ENCODE measurements at places on chromosomes 2 and 18.
A peak's percentile ranks its signal among the peaks of the same experiment; 100 is the strongest.

- no peak for DNase-seq
Observed at GRCh38 chr2:163269374-163270021, 430.9 kb upstream of the KCNH7 start.

DNA sequence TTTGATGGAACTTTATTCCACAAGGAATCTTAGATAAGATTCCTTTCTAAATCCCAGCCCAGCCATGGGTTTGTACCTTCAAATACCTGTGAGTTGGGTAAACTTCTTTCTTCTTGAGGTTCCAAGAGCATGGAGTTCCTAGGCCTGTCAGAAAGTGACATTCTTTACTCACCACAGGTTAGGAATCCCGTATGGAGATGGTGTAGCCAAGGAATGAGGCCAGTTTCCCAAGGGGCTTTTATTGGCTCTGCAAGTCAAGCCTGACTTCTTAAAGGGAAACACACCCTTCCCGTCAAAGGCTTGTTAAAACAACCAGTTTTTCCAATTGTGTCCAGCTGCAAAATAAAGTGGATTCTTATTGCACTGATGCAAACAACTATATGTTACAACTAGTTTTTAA is 45.8 kb downstream of the STK17B start:
- no peak for DNase-seq

- DNase-seq, result no peak
Observed at GRCh38 chr2:134021830-134022524, 231.9 kb upstream of the MGAT5 start.

DNA sequence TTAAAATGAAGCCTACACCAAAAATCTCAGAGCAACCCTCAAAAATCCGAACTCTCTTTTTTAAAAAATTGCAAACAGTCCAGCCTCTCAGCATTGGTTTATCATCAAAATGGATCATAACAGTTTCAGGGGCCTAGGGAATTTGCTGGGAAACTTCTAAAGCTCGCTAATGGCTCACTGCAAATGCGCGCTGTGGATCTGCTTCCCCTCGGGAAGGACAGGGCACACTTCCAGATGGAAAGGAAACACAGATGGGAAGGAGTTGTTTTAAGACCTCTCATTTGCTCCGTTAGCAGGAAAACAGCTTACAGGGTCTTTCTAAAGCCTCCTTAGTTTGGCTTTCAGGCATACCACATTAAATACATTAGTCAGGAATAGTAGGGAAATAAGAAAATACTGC is 27.2 kb downstream of the FECH start:
- DNase-seq, result no peak

- DNase-seq, result no peak
Observed at GRCh38 chr2:45728458-45728942, 77.0 kb downstream of the PRKCE start.

DNA sequence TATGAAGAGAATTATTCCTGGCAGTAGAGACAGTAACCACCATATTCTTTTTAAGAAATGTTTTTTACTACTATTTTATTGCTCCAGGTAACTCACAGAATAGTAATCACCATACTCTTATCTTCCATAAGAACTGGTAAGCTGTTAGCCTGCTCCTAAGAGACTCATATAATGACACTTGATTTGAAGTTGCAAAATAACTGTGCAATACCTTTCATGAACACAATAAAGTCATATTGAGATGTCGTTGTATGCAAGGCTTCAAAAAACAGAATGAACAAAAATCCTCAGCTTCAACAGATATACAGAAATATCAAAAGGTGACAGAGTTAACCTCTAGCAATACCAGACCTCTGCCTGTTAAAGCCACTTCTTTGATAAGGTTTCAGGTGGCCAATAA is 360.1 kb downstream of the NBAS start:
- no peak for DNase-seq

DNA sequence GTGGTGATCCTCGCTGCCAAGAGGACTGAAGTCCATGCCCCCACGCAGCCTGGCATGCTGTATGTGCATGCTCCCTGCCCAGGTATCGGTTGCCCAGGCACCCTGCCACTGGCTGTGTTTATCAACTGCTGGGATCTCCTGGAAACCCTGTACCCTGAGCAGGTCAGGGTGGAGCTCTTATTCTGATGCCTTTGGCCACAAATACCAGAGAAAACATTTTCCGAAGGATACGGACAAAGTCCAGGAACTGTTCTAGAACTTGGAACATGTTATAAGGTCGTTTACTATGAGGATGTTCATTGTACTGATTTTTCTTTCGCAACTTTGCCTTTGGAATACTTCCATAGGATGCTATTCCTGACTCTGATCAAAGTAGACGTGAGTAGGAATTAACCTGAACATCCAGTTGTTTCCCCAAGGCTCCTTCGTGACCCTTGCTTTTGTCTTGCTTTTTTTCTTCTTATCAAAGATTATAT is 55.2 kb downstream of the TMEM17 start:
- DNase-seq, result no peak

- no peak for DNase-seq
Observed at GRCh38 chr2:31304816-31305215, 70.9 kb downstream of the EHD3 start.

DNA sequence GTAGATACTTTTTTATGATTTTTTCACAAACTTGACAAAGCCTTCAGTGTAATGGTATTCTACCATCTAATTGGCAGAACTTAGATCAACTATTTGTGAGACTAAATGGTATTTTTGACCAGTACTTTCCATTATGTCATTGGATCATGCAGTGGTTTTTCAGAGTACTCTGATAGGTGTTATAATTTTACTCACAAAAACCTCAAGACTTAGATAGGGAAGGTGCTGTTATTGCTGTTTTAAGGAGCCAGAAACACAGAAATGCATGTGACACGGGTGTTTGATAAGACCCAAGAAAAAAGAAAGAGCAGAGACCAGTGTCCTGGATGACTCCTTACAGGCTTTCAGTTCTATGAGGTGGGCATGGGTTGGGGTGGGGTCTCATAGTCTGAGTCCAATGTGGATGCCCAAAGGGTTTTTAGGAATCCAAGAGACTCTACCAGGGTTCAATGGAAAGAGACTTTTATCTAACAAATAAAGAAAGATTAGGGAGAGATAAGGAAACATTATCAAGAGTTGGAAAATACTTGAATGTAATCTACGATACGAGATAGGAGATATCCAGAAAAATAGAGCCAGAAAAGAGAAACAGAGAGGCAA is 31.3 kb downstream of the SP140 start:
- no peak for DNase-seq

GRCh38 chr2:215711471-215712034 is 275.7 kb upstream of the FN1 start:
- DNase-seq, result no peak

- no peak for DNase-seq
Observed at GRCh38 chr2:212364112-212364985, 174.3 kb downstream of the ERBB4 start.

GRCh38 chr2:234393354-234393753 is 103.5 kb downstream of the ARL4C start:
- DNase-seq, result no peak

- DNase-seq, result no peak
Observed at GRCh38 chr18:10370716-10371115, 83.7 kb upstream of the APCDD1 start.

- peak; percentile 87 for DNase-seq
Observed at GRCh38 chr18:58429442-58429841, 199.4 kb downstream of the ALPK2 start.

- no peak for DNase-seq
Observed at GRCh38 chr2:43701111-43701510, 24.9 kb upstream of the C1GALT1C1L start.

GRCh38 chr2:36367486-36367885 is 11.9 kb downstream of the CRIM1 start:
- no peak for DNase-seq

- peak; percentile 79 for DNase-seq
Observed at GRCh38 chr18:55515214-55515613, 72.8 kb downstream of the TCF4 start.

GRCh38 chr2:39144416-39144815 is 23.6 kb upstream of the SOS1 start:
- no peak for DNase-seq

DNA sequence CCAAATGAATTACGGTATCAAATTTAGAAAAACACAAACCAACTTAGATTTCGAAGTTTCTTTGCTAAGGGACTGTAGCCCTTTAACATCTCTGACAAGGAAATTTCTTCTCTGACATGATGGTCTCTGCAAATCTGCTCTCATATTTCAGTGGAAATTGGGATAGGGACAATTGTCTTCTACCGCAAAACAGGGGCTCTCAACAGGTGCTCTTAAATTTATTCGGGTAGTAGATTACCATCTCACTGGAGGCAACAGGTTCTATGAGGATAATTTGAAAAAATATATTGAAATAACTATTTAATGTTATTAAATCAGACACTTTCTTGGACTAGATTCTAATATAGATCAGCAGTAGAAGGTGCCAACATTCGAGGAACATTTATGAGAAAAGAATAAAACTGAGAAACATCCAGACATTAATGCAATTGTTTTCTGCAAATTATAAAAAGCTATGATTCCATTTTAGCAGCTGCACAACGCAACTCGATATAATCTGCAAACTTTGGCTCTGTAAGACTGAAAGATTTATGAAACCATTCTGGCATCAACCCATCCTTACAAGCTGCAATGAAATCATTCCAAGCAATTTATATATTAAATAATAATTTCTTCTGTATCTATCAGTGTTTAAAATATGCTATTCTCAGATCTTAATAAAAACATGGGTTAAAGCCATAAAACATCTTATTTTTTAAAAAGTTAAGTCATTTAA is 10.0 kb upstream of the BCL2 start:
- DNase-seq, result peak; percentile 33

- no peak for DNase-seq
Observed at GRCh38 chr2:141522702-141523101, 608.1 kb downstream of the LRP1B start.

DNA sequence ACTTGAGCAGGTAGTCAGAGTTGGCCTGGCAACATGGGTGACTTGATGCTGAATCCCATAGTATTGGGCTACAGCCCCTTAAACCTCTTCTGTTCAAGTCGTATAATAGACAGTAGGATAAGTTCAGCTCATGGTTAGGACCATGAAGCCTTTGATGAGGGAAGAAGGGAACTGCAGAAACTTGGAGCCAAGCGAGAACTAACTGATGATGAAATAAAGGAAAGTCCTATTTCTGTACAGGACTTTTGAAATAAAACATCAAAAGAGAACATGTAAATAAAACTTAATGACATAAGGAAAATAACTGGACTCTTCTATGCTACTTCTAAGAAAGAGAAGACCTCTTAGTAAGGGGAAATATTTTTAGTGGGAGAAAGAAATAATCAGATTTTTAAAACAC is 51.2 kb upstream of the UGP2 start:
- DNase-seq, result no peak

DNA sequence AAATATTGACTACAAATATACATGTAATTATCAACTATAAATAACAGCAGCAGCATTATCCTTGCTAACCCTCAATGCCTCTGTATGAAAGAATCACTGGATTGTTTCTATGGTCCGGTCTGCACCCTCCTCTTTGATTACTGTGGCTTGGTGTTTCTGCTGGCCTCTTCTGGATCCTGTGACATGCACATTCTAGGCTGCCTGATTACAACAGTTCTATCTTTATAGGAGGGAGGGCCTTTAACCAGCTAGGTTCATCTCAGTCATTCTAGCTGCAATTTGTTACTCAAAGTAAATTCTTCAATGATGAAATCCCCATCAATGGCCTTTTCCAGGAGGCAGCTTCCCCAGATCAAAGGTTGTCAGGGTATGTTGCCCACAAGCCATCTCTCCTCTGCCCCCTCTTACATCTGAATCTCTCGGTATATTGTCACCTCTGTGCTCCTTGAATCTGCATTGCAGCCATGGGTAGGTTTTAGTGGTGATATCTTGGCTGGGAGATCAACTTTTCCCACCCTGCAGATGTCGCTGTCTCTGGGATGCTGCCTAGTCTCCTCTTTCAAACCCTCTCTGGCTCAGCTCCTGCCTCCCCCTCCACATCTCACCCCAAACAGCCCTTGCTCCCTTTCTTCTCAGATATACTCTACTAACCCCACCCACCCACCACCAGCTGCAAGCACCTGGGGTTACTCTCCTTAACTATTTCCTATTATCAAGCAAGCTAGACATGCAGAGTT is 106.2 kb upstream of the BZW1 start:
- peak; percentile 48 for DNase-seq

DNA sequence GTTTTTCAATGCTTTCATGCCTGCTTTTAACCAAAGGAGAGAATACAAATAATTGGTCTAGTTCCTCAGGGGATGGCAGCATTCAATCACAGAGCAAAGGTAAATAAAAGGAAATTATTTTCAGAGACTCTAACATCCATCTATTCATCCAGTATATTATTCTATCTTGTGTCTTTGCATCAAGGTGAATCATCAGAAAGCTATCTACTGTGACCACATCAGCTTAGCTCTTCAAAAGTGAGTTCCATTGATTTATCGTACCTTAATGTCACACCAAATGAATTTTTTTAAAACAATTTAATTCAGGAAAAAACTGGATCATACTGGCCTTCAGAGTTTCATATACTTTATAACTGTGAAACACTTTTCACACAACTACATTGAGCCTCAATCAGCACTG is 66.1 kb downstream of the CHN1 start:
- no peak for DNase-seq

DNA sequence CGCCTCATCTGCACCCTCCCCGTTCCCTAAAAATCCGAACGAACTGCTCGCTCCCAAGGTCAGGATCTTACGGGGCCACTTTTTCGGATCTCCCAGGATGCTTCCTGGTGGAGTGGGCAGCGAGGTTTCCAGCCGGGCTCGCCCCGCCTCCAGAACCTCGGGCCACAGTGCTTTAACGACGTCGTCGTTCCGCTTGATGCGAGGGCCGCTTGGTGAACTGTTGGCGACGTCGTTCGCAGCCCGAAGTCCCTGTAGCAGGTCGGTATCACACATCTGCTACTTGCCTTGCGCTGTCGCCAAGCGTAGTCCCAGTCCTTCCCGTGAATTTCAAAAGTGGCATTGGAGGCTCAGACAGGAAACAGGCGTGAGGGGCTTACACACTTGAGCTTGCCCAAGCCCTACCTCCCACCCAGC is 15.3 kb downstream of the EVX2 start:
- DNase-seq, result peak; percentile 41

DNA sequence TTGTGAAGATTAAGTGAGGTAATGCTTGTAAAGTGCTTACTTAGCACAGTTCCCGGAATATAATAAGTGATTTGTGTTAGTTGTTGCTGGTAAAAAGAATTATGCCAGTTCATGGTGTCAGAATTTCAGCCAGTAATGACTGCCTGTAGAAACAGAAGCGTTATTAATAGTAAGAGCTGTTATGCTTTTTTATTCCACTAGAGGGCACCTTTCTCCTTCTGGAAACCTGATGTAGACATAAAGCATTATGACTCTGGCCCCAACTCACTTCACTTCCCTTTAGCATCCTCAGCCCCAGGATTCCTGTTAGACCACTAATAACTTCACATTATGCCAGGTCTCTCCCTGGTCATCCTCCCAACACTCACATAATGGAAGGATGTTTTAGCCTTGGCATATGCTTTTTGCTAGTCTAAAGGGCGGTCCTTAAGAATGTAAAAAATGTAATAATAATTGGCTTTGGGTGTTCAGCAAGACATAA is 34.9 kb downstream of the C18orf54 start:
- peak; percentile 77 for DNase-seq

DNA sequence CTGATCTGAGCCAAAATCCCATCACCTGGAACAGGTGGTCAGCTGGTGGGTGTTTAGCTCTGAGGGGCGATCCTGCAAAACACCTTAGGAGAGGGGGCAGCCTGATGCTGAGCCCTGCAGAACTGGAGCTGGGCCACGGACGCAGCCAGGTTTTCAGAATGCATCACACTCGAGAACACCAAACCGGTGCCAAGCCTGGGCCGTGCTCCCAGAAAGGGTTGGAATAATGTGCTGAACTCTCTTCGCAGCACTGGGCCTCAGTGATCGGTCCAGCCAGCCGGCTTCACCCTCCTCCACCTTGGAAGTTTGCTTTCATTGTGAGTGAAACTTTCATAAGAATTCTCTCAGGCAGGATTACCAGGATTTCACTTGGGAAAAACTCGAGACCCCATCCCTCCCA is 56.5 kb upstream of the TTC39C start:
- DNase-seq, result peak; percentile 71
